ENCODE measurements at places on chromosomes 7 and 10.

GRCh38 chr10:108755646-108756045 lies 1167.7 kb downstream of the XPNPEP1 start:
- H3K4me1 ChIP-seq, result no peaks in the 10 kb centered on the region
- no peak overlapping the region for H3K4me3 ChIP-seq
- no peaks in the 10 kb centered on the region for H3K36me3 ChIP-seq
- H3K27ac ChIP-seq, result no peak overlapping the region
- no peaks in the 10 kb centered on the region for H3K27me3 ChIP-seq
- DNase-seq, result no peak

DNA sequence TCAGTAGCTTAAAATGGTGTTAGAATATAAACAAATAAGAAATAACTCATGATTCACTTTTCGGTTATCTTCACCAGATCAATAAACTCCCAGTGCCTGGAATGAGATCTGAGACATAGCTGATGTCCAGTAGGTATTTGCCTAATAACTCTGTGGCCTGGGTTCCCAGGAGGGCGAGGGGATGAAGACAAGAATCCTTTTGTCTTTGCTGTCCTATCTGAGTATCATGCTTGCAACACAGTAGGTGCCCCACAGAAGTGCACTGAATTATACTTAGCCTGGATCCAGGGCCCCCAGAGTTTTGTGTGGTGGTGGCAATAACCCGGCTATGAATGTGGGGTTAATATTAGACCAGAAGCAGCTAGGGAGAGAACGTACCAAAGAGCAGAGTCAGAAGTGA lies 350.1 kb upstream of the AOAH start:
- no peaks in the 10 kb centered on the region for H3K4me1 ChIP-seq
- H3K4me3 ChIP-seq, result no peak overlapping the region
- no peak for DNase-seq
- peaks cover 6% of the 10 kb centered on the region for H3K27me3 ChIP-seq
- no peak overlapping the region for H3K27ac ChIP-seq
- H3K36me3 ChIP-seq, result no peaks in the 10 kb centered on the region

- no peaks in the 10 kb centered on the region for H3K36me3 ChIP-seq
- H3K27me3 ChIP-seq, result peaks cover 3% of the 10 kb centered on the region
- H3K4me3 ChIP-seq, result no peak overlapping the region
- DNase-seq, result no peak
Observed at GRCh38 chr7:16562456-16563220, 36.0 kb downstream of the LRRC72 start.

DNA sequence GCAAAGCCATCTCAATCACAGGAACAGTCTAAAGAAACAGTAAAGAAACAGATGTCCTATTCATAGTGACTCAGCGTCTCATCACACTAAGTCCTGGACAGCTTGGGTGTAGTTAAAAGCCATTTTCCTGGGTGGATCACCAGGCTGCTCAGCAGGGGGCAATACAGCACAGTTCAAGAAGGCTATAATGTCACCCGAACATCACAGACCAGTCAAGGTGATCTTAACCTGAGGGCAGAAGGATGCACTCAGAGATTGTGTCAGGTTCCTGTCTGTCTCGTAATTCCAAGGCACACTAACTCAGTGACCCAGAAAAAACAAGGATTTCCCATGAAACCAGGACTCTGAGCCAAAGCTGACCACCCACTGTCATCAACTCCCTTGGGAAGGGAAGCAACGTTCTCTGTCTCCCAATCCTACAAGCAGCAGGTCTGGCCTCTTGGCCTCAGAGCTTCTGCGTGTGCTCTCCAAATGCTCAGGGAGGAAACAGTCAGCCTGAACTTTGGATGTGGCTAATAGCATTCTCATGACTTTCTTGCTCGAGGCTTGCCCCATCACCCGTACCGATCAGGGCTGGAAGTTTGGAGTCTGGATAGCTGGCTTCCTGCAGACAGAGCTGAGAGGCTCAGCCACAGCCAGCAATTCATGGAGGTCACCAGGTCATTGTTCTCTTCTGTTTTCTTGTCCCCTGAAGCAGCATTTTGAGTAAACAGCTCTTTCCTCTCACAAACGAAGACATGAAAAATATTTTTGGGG lies 90.4 kb upstream of the FAM171A1 start:
- no peak for DNase-seq
- peaks cover 2% of the 10 kb centered on the region for H3K4me1 ChIP-seq
- H3K27me3 ChIP-seq, result no peaks in the 10 kb centered on the region
- H3K4me3 ChIP-seq, result no peak overlapping the region
- H3K36me3 ChIP-seq, result peaks cover 3% of the 10 kb centered on the region

DNA sequence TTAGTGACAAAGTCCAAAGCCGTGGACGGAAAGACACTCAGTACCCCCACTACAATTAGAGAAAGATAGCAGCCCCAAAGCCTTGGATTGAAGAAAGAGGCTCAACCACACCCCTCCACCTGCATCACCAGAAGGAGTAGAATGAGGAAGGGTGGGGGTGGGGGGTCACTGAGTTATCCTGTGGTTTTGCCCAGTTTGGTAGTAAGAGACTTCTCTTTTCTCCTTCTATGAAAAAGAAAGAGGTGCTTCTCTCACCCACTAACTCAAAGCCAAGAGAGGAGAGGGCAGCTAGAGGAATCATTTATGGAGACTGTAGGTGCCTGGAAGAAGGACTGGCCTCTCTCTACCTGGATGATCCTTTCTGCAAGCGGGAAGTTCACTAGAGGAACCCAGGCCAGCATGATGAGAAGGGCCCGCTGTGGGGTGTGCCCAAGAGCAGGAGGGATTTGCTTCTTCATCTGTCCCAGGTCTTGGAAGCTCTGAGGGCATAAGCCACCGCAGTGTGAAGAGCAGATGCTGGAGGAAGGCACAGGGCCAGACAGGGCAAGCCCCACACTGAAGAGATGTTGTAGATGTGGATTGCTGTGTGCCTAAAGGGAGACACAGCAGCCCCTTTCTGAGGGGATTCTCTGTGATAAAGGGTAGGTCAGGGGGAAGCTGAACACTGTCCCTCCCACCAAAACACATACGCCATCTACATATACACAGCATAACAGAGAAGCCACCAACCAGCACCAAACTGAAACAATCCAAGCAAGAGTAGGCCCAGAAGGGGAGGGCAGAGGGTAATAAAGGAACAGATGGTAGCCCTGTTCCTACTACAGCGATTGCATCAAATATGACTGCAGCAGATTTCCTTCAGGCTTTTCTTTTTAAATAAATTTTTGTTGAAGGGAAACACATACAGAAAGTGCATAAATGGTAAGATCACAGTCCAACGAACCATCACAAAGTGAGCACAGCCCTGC lies 25.8 kb upstream of the LANCL2 start:
- no peak for DNase-seq
- H3K4me3 ChIP-seq, result no peak overlapping the region
- H3K4me1 ChIP-seq, result no peaks in the 10 kb centered on the region
- H3K36me3 ChIP-seq, result no peaks in the 10 kb centered on the region
- H3K27ac ChIP-seq, result no peak overlapping the region

- DNase-seq, result no peak
- no peak overlapping the region for H3K27ac ChIP-seq
- H3K27me3 ChIP-seq, result no peaks in the 10 kb centered on the region
- no peaks in the 10 kb centered on the region for H3K36me3 ChIP-seq
Observed at GRCh38 chr7:110854651-110855050, 236.3 kb upstream of the LRRN3 start.
